ENCODE measurements at places on chromosomes 12 and 14. TPM values are rescaled to one million over a fixed set of nuclear protein-coding genes. Genes with fewer than 3 reads are reported as not detected.

GRCh38 chr12:131171029-131171428, 217.3 kb downstream of the ADGRD1 start:
- H3K36me3 ChIP-seq, result no peaks in the 10 kb centered on the region
- no peak for DNase-seq
- H3K27me3 ChIP-seq, result no peaks in the 10 kb centered on the region
- no peaks in the 10 kb centered on the region for H3K4me1 ChIP-seq
- no peak overlapping the region for H3K27ac ChIP-seq

GRCh38 chr12:56864318-56864717, 69.9 kb downstream of the SDR9C7 start:
- no peaks in the 10 kb centered on the region for H3K4me1 ChIP-seq
- no peak overlapping the region for H3K4me3 ChIP-seq
- no peak for DNase-seq
- peaks cover 15% of the 10 kb centered on the region for H3K27me3 ChIP-seq
- no peak overlapping the region for H3K27ac ChIP-seq
- no peaks in the 10 kb centered on the region for H3K36me3 ChIP-seq

DNA sequence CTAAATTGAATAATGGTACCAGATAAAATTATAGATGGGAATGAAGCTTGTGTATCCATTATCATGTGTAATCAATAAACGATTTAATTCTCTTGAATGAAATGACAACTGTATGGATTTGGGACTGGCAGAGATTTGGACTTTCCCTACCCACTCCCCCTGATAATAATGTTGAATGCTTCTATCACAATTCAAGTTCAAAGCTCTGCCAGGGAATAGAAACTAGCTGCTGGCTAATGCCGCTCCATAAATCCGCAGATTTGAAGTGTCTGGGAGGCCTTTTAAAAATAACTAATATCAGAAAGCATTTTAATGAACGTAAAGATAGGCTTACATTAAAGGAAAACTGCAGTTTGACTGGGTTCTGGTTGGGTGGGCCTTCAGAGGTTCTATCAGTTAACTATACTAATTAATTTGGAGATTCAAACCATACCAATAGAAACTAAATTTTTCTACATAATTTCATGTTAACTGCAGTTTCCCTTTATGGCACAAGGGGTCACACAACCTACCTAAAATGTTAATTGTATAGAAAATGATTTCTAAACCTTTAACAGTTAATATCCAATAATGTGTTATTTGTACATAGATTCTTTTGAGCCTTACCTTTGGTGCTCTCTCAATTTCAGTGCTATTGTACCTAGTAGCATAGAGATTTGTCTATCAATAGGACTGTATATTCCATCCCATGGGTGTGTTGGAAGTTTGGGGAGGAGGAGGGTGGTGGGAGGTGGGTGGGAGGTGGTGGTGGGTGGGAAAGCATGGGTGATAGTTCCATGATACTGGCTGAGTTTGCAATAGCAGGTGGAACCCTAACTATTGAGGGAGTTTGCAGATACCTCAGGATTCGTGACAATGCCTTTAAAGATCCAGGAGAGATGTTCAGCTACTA, 4.9 kb downstream of the HNRNPA1 start:
- H3K27me3 ChIP-seq, result no peaks in the 10 kb centered on the region
- DNase-seq, result no peak
- no peak overlapping the region for H3K27ac ChIP-seq
- H3K36me3 ChIP-seq, result peaks cover 2% of the 10 kb centered on the region

DDX47 gene
- total RNA-seq, result 60.4 TPM

Data from T-cell (primary cell).